Aorta (tissue), 5 donors: ENCODE measurements at places on chromosomes 7 and 10. TPM values are rescaled to one million over a fixed set of nuclear protein-coding genes. Genes with fewer than 3 reads are reported as not detected.

KIF20B gene
- polyA plus RNA-seq, result 0.72 TPM

LLCFC1 gene
- not detected for polyA plus RNA-seq

ARL3 gene
- polyA plus RNA-seq, result 18.9 TPM

SLC37A3 gene
- 22.8 TPM for polyA plus RNA-seq

C10orf53 gene
- polyA plus RNA-seq, result not detected
